ENCODE measurements at places on chromosomes 1 and 21. TPM values are rescaled to one million over a fixed set of nuclear protein-coding genes. Genes with fewer than 3 reads are reported as not detected.

HES2 gene
- polyA plus RNA-seq: 0.36 TPM

RNF2 gene
- polyA plus RNA-seq: 20.3 TPM

DNA sequence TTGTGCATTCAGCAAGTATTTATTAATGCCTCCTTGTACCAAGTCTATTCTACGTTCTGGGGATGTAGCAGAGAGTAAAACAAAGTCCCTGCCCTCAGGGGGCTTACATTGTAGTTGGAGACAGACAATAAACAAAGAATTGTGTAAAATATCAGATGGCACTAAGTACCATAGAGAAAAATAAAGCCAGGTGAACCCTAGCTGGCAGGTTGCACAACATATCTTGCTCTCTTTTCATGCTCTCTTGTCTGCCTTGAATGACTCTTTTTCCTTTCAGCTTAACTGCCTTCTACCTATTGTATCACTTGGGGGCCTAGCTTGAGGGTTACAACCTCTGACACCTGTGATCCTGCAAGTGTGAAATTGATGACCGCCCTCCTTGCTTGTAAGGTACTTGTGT lies 20.7 kb upstream of the FASLG start:
- no peak for DNase-seq

GJA8 gene
- not detected for polyA plus RNA-seq

GRCh38 chr1:245807306-245807705 lies 652.5 kb downstream of the KIF26B start:
- no peak for DNase-seq

DNA sequence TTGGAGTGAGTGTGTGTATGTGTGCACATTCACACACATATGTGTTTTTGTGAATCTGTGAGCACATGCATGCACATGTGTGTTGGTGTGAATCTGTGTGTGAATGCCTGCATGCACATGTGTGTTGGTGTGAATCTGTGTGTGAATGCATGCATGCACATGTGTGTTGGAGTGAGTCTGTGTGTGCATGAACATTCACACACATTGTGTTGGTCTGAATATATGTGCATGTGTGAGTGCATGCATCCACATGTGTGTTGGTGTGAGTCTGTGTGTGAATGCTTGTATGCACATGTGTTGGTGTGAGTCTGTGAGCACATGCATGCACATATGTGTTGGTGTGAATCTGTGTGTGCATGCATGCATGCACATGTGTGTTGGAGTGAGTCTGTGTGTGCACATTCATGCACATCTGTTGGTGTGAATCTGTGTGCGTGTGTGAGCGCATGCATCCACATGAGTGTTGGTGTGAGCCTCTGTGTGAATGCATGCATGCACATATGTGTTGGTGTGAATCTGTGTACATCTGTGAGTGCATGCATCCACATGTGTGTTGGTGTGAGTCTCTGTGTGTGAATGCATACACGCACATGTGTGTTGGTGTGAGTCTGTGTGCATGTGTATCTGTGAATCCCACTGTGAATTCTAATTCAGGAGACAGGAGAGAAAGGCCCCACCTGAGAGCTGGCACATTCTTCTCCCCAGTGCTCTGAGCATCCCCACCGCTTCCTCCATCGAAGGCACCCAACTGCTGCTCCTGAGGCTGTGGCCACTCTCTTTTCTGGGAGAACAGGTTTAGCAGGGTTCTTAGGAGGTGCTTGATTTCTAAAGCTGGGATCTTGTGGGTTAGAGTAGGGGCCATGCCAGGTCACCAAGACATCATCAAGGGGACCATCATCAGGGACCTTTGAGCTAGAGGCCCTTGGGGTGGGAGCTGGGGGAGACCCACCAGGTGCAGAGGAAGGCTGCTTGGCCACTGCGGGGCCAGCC lies 117.5 kb upstream of the ARHGEF16 start:
- DNase-seq: no peak

GRCh38 chr1:48697066-48697707 lies 79.5 kb downstream of the BEND5 start:
- peak; percentile 62 for DNase-seq

DNA sequence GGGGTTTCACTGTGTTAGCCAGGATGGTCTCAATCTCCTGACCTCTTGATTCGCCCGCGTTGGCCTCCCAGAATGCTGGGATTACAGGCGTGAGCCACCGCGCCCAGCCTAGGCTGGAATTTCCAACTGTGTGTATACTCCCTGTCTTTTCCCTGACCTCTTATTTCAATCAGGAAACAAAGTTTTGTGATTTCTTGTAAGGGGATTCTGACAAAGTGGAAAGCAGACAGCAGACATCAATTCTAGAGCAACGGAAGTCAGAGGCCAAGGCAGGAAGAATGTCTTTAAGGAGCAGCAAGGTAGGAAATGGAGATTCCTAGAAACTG lies 36.0 kb upstream of the SLC44A3 start:
- DNase-seq: no peak

- no peak for DNase-seq
These were observed 269.9 kb downstream of the HLX start for GRCh38 chr1:221149111-221149510.

LIPI gene
- polyA plus RNA-seq: not detected

- DNase-seq: no peak
These were observed 69.8 kb upstream of the DNAH14 start for GRCh38 chr1:224859651-224860050.

GRCh38 chr1:55767171-55767570 lies 552.0 kb upstream of the USP24 start:
- DNase-seq: no peak

KLHDC7A gene
- 0.56 TPM for polyA plus RNA-seq

- DNase-seq: peak; percentile 21
These were observed 120.0 kb upstream of the RRP15 start for GRCh38 chr1:218164930-218165700.

GRCh38 chr1:20551945-20552727 lies at the start of gene FAM43B:
FAM43B (plus strand) TSS chr1:20552573; CDS start chr1:20552974, 401 bp downstream.
- DNase-seq: peak; percentile 80

DNA sequence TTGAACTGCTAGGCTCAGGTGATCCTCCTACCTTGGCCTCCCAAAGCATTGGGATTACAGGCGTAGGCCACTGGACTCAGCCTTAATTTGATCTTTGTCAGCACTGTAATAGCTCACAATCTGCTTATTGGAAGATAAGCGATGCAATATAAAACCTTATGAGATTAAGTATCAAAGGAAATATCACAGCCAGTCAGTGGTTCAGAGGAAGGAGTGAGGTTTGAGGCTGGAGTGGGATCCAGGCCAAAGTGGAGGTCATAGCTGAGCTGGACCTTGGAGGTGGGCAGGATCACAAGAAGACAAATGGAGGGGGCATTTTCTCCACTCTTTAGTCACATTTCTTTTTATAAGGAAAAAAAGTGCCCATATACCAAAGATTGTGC lies 228.5 kb downstream of the RHOU start:
- DNase-seq: no peak

DNA sequence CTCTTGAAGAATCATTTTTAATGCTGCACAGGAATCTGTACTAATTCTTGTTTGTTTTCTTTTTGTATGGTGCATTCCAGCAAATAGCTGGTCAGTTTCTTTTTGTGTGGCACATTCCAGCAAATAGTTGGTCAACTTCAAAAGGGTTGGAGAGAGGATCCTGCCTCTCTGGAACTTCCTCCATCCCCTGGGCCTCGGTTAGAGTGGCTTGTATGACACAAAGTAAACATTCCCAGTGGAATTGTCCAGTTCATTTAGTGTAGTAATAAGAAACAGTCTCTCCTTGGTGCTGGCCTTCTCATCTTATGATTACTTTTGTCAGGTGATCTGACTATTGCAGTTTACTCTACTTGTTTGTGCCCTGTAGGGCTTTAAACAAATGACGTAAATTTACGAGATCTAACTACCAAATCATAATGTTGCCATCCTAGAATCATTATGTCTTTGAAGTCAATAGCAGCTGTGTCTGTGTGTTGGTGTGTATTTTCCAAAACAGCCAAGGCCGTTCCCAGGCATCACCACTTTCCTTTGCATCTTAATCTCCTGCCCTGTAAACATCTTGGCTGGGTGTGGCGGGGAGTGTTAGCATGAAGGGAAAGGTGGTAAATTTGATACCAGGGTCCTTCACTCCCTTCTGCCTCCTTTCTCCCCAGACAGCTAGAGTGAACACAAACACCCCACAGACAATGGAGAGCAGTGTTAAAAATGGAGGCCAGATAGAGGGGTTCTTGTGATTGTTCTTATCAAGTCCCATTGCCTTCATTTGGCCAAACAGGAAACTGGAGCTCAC lies 77.9 kb downstream of the CDC7 start:
- peak; percentile 37 for DNase-seq

DNA sequence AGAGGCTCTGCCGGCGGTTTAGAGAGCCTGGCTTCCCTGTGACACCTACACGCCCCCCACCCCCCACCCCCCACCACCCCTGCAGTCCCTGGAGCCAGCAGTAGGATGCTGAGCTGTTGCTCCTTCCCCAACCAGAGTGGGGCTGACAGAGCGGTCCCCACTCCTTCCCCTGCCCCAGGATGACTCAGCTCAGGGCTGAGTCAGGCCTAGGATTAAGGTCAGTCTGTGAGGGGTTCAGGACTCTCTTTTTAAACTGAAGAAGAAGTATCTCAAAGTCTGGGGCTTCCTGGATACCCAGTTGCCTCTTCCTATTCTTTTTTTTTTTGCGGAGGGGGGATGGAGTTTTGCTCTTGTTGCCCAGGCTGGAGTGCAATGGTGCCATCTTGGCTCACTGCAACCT lies 19.1 kb downstream of the DMBX1 start:
- DNase-seq: no peak

DNA sequence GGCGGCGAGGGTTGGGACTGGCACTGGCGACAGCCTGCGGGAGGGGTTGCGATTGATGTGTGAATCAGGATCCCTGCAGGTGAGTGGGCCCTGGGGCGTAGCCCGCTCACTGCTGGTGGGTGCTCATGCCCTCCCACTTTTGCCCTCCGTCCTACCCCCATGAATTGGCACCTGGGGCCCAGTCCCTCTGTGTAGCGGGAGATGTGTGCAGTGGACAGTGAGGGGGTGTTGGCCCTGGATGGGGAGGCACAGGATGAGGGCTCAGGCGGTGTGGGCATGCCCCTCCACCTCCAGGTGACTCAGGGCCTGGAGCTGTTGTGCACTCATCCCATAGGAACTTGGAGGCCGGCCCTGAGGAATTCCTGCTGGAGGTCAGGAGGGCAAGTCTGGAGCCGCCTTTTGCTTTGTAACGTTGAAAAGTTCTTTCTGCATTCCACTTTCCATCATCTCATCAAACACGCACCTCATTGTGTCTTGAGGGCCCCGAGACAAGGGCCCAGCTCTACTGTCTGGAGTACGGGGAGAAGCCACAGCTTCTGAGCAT lies 3.0 kb downstream of the PEAR1 start:
- DNase-seq: peak; percentile 71

KIF17 gene
- 0.05 TPM for polyA plus RNA-seq

- no peak for DNase-seq
These were observed 1.4 kb upstream of the TRAF5 start for GRCh38 chr1:211324992-211325775.

DNA sequence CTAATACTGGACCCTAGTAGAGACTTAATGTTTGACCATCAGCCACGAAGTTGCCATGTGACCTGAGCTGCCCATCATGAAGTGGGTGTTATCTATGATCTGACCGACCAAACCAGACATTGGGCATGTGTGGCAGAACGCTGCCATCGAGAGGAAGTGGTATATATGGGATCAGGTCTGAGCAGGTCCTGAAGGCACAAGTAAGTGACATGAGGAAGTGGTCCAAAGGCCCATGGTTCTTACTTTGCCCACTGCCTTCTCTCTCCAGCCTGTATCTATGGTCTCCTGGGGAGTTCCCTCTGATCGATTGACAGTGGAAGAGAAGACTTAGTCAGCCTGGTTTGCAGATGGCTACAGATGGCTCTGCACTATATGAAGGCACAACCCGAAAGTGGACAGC lies 7.9 kb downstream of the SPSB1 start:
- DNase-seq: no peak

LCE3D gene
- polyA plus RNA-seq: not detected

DNA sequence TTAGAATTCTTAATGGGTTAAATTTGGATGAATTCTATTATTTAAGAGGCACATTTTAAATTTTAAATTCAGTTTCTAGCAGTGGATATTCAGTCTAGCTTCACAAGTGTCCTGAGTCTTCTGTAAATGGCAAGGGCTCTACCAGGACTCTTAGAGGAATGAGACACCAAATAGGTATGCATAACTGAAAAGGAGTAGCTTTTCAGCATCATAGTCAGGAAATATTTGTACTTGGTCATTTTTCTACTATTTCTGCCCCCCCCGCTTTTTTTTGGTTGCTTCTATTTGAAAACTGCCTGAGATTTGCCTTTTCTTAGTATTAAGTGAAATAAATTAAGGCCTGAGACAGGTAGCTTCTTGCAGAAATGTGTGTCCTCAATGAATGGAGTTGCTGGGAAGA lies 80.2 kb downstream of the MAST2 start:
- no peak for DNase-seq

- no peak for DNase-seq
These were observed 25.6 kb upstream of the IER5 start for GRCh38 chr1:181062836-181063428.

- no peak for DNase-seq
These were observed 225.2 kb upstream of the LYPLAL1 start for GRCh38 chr1:218948446-218948845.

- no peak for DNase-seq
These were observed 9.5 kb upstream of the TAS1R2 start for GRCh38 chr1:18868801-18869424.

DNA sequence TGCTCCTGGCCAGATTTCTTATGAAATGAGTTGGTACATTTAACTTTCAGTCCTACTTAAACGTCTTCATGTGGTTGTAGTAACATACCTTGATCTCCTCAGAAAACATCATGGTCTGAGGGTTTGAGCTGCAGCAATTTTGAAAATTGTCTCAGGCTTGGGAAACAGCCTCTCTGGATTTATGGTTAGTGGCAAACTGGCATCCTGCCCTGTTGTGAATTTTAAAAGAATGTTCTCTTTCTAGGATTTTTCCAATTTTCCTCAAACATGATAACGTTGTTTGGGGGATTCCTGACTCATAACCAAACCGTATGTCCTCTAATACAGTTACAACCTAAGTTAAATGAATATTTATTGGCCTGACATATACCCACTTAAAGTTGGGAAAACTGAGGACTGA lies 624.4 kb downstream of the LMO4 start:
- no peak for DNase-seq

- DNase-seq: peak; percentile 24
These were observed 788 bp downstream of the ISG15 start for GRCh38 chr1:1013922-1014648.

GRCh38 chr1:205669341-205670149 lies 10.8 kb downstream of the SLC45A3 start:
- DNase-seq: no peak

MROH9 gene
- 0.22 TPM for polyA plus RNA-seq

SERTAD4 gene
- 4.7 TPM for polyA plus RNA-seq

DNA sequence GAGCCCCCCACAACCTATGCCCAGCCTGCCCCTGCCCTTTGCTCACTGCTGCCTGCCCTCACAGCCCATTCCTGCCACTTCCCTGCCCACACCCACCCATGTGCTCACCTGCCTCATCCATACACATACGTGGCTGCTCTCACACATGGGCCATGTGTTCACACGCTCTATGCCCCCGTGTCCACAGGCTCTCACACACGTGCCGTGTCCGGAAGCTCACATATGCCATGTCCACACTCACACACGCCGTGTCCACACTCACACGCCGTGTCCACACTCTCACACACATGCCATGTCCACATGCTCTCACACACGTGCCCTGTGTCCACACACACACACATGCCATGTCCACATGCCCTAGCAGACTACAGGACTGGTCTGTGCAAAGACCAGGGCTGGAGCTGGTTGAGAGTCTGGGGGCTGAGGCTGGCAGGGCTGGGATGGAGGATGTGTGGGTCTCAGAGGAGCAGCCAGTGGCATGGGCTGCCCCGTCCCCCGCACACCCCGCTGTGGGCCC lies 583 bp upstream of the RNF223 start:
- DNase-seq: no peak
